ENCODE measurements at places on chromosomes 12 and 14.

- DNase-seq, result peak; percentile 25
These were observed 12.8 kb downstream of the CFAP73 start for GRCh38 chr12:113162102-113163029.

- no peak for DNase-seq
These were observed 19.0 kb upstream of the GPRC5A start for GRCh38 chr12:12872139-12872933.

DNA sequence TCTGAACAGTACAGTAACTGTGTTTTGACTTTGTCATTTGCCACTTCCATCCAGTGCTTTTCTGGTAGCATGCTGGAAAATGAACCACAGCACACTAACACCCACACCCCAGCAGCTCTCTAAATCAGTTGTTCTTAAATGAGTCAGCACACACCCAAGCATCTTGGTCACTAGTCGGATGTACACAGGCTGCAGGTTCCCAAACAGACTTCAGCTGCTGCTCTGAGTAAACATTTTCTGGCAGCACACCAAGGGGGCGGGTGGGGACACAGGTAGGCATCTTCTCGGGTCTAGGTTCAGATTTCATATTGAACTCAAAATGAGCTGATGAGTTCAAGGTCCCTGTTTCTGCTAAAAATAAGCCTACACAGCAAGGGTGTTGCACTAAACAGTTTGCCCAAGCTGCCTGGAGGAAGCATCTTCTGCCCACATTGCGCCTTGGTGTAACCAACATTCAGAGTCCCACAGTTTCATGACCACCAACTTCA, 39.8 kb downstream of the IFNG start:
- no peak for DNase-seq

DNA sequence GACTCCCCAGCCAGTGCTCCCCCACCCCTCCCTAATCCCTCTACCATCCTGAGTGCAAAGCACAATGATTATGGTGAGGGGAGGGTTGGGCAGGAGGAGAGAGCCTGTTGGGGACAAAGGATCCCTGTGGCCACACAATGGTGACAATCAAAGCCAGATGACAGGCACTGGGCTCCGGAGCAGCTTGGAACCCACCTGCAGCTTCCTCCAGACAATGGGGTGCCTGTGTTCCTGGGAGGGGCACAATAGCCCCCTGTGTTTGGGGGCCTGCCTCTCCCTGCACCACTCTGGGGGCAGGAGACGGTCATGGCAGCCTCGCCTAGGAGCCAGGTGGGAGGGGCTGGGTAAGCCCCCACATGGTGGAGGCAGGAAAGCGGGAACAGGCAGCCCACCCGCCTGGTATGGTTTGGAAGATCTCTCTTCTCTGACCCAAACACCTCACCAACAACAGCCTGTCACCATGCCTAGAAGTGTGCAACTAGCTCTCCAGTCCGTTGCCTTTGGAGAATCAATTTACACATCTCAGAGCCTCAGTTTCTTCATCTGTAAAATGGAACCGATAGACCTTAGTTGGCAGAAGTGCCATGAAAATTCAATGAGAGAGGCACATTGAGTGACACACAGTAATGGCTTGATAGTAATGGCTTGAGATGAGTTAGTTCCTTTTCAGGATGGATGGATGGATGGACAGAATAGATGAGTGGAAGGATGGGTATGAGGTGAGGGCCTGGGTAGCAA, 53.0 kb downstream of the MVK start:
- no peak for DNase-seq

DNA sequence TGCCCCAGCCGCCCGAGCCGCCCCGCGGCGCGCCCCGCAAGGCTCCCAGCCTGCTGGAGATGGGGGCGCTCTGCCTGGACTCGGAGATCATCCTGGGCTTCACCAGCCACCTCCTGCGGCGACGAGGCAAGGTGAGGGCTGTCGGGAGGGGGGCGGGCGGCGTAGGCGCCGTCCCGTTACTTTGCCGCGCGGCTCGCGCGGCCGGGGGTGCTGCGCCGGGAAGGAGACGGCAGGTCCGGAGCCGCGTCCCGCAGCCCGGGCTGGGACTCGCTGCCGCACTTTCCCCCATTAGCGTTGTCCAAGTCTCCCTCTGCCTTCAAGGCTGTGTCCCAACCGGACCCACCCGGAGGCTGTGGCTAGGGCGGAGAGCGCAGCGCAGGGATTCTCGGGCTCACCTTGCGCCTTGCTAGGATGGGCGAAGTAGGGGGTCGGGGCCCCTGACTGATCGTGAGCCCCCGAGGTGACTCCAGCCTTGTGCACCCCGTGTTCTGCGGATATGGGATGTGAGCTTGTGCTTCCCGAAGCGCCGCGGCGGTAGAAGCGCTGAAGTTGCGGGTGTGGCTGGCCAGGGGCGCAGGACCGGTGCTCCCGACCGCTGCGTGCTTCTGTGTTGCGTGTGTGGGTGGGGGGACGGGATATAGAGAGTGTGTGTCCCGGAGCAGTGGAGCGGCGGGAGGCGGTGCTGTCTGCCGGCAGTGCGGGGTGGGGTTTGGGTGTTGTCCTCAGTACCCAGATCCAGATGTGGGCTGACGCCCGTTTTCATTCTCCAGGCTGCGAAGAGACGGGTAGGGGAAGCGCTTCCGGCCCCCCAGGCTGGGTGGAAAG, 1.7 kb upstream of the KIF26A start:
- DNase-seq, result no peak

DNA sequence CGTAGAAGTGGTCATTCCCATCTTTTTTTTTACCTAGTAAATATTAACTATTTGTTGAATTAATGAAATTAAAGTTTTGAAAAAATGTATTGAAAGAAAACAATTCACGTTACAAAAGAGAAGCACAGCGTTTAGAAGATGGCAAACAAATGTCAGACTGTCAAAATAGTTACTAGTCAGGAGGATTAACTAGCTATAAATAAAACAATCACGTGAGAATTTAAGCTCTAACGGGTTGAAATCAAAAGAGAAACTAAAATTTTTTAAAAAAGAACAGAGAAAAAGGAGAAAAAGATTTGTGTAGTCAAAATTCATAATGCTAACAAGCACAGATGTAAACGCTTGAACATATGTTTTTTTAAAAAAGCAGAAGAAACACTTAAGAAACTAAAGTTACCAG, 26.4 kb downstream of the DDHD1 start:
- no peak for DNase-seq

- peak; percentile 43 for DNase-seq
These were observed 90.0 kb downstream of the RIN3 start for GRCh38 chr14:92603309-92604242.

GRCh38 chr12:114226241-114226928, 179.6 kb downstream of the TBX5 start:
- DNase-seq, result no peak

DNA sequence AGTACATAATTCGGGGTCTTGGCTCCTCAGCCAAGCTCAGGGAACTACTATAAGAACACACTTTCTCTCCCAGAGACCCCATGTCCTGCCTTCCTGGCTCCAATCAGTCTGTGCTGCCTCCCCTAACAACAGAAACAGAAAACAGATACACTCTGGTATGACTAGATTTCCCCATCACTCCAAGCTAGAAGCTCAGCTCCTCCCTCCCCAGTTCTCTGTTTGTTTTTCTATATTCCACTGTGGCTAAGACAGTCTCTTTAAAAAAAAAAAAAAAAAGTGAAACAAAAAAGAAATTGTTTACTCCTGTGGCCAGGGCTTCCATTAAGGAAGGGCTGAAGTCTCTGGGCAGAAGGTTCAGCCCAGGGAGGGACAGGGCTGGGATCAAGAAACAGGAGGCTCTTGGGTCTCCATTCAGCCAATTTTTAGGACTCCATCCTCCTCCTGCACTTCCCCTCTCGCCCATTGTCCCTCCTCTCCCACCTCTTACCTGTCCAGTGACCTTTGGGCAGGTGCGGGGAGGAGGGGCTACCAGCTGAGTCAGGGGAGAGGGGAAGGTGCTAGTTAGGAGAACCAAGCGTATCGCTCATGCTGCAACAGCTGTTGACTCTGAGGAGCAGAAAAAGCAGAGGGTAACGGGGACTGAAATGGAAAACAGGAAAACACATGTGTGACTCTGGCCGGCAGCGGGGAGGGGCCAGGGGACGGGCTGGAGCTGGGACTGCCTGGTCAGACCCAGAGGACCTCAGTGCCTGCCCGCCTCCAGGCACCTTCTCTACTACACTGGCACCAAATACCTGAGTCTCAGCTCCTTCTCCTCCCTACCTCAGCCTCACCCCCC, 4.1 kb upstream of the SLC7A7 start:
- DNase-seq, result no peak

GRCh38 chr12:75487308-75487707, 6.8 kb downstream of the GLIPR1 start:
- no peak for DNase-seq

DNA sequence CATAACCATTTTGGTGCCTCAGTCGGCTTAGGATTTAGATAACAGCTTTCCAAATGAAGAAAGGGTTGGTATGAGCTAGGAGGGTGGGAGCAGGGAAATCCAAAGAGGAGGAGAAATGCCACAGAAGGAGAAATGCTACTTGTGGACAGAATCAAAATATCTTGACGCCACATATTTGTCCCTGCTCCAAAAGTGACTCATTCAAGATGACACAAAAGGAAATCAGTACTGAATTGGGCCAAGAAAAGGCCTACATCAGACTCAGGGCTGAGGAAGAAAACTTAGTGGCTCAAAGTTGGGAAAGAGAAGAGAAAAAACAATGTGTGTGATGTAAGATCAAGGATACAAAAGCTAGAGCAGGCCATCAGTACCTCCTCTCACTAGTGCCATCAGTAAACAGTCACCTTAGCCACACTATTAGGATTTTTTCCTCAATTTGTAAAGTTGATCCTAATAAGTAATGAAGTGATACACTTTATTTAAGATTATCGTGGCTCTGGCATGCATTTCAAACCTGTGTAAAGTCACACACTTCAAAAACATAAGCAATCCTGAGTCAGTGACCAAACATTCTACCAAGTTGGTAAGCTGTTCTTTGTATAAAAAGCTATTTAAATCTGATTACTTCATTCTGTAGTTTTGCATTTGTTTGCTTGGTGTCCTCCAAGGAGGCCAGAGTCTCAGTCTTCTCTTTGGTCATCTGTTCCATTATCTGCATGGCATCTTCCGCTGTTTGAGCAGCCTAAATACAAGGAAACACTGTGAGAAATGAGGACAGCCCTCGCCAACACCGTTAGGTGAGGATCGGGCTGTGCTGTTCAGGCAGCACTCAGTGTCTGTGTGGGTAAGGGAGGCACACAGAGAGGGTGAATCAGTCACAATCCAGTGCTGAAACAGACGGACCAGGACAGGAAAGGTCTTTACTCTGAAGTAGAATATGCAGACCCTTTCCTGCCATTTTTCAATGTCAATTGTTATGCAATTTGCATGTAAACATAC, 52.6 kb upstream of the VPS33A start:
- no peak for DNase-seq

GRCh38 chr12:13443498-13443897, 247.0 kb downstream of the EMP1 start:
- DNase-seq, result no peak

DNA sequence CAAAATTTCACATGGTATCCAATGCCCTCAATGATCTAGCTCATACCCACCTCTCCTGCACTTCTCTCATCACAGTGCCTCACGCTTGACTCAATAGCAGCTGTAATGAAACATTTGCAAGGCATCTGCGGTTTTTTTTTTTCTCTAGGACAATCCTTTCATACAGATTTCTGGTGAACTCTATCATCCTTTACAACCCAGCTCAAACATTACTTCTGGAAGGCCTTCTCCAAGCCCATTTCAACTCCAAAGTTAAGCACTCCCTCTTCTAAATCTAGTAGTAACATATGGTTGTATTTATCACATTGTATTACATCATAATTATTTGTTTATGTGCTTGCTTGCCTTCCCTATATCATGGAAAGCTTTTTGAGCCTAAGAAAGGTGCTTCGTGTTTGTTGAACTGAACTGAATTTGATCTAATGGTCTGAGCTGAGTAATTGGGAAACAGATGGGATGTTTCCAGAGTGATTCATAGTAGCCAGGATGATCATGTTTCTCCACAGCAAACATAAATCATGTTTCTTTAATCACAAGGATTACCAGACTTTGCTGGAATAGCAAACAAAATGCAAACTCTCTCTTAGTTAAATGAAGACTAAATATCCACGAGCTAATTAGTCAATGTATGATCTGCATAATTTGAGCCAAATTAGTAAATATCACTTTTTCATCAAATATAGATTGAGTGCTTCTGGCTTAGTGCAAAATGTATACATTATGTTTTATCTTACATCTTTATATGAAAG, 14.3 kb downstream of the CFL2 start:
- no peak for DNase-seq

DNA sequence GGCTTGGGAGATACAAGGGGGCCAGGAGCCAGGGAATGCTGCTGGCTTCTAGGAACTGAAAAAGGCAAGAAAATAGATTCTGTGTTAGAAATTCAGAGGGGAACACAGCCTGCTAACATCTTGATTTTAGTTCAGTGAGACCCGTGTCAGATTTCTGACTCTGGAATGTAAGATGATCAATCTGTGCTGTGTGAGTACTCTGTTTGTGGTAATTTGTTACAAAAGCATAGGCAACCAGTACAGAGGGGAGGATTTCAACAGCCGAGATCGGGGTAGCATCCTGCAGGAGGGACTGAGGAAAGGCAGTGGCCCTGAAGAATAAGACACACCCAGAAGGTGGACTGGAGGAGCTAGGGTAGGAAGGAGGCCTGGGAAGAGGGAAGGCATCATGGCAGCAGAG, 410.0 kb upstream of the CCDC196 start:
- no peak for DNase-seq

GRCh38 chr12:131239384-131240094, 285.8 kb downstream of the ADGRD1 start:
- DNase-seq, result no peak

GRCh38 chr12:52645120-52645761, 6.8 kb downstream of the KRT2 start:
- DNase-seq, result no peak

- DNase-seq, result no peak
These were observed 1.6 kb upstream of the C12orf71 start for GRCh38 chr12:27083861-27084394.

DNA sequence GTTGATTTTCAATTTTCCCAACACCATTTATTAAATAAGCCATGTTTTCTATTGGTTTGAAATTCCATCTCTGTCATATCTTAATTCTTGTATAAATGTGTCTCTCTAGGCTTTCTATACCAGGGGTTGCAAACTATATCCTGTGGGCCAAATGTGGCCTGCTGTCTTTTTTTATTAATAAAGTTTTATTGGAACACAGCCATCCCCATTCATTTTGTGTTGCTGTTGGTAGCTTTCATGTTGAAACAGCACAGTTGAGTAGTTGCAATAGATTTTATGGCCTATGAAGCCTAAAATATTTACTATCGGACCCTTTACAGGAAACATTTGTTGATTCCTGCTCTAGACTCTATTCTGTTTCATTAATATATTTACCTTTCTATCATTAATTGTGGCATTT, 9.4 kb downstream of the HCFC2 start:
- DNase-seq, result no peak

All from testis (tissue), 5 donors.